Fibroblast of the aortic adventitia (primary cell): ENCODE measurements at places on chromosomes 1 and 21. TPM values are rescaled to one million over a fixed set of nuclear protein-coding genes. Genes with fewer than 3 reads are reported as not detected.

DNA sequence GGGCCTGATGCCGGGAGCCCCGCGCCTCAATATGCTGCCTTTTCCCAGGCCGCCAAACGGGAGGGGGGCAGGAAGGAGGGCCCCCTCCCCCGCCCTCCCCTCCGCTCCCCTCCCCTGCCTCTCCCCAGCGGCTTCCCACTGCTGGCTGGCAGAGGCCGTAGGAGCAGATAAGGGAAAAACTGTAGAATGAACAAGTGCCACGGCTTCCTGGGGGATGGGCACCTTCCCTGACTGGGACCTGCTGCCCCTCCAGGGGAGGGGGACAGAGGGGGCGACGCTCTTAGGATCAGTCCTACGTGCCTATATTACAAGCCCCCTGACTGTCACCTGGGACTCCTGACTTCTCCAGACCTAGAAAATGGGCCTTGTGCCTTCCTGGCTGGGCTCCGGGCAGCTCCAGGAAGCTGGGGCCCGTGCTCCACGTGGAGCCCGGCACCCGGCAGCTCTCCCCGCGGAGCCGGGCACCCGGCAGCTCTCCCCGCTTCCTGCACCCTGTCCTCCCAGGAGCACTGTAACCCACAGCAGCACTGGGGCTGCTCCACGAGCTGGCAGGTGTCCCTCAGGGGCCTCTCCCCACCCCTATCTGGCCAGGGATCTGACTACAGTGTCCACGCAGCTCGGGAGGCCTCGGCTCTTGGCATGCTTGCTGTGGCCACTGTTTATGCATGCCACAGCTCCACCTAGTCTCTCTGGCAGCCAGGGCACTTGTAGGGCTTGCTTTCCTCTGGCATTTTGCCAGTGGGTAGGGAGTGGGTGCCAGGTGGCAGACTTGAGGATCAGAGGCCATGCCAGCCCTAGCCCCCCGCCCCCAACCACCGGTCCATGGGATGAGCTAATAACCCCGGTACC lies 674 bp upstream of the HES5 start:
- DNase-seq, result no peak

DNA sequence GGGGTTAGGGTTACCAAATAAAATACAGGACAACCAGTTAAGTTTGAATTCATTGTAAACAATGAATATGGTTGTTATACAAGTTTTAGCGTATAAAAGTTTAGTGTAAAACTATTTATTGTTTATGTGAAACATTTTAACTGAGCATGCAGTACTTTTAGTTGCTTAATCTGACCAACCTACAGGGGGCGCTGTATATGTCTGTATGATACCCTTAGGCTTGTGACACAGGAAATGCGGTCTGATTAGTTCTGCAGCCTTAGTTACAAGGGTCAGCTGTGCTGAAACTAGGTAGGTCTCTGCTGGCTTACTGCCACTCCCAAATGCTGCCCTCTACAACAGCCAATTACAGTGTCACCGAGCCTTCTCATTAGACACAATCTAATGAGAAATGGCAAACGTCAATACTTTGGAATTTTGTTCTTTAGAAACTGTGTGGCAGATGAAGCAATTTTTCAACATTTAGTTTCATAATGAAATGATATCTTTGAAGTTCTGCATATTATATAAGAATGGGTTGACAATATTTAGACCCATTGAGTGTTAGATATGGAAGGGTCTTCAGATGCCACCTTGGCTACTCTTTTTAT lies 56.2 kb downstream of the NTNG1 start:
- no peak for DNase-seq

DNA sequence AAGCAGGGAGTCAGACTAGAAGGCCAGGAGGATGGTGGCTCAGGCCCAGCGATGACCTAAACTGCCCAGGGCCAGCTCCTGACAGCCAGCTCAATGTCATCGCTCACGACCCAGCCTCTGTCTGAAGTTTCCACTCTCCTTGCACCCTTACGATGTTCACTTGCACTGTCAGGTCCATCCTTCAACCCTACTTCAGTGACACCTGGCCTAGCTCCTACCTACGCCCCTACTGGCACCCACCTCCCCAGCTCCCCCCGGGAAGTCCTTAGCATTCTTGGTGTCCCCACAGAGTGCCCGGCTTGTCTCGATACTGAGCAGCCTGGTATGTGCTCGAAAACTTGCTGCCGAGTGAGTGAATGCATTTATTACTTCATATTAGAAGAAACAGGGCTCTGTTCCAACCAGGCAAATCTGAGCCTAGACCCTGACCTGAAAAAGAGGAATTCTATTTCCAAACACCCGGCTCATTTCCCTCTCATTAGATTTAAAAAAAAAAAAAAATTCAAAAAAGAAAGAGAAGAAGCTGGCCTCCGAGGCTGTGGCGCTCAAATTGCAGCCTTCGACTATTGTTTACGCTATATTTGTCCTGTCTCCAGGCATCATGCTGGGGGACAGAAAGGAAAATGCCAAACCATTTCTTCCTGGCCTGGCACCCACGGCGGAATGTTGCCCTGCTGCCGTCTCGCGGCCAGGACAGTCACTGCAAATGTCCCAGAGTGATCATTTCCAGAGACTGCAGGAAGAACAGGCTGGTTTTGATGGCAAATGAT lies 29.8 kb upstream of the LRRC38 start:
- DNase-seq, result no peak

BARHL2 gene
- not detected in 2 replicates for total RNA-seq

SFN gene
- 1.1 TPM in 1 of 2 replicates, not detected in the other for total RNA-seq
